ENCODE measurements at places on chromosomes 12 and 14. TPM values are rescaled to one million over a fixed set of nuclear protein-coding genes. Genes with fewer than 3 reads are reported as not detected.

CLEC2A gene
- total RNA-seq, result not detected

RNASE1 gene
- total RNA-seq, result 0.85 TPM

ARHGDIB gene
- total RNA-seq, result not detected

FNTB gene
- 8.0 TPM for total RNA-seq

SLC25A21 gene
- total RNA-seq, result 8.2 TPM

KLRK1 gene
- not detected for total RNA-seq

MIP gene
- total RNA-seq, result not detected

MANSC4 gene
- not detected for total RNA-seq

STYK1 gene
- not detected for total RNA-seq

EXOC3L4 gene
- total RNA-seq, result 1.6 TPM
